HTR-8/SVneo (cell line): ENCODE measurements at places on chromosomes 3 and 15.

- no peak for DNase-seq
Measured at GRCh38 chr3:42822828-42823227, 13.6 kb downstream of the ACKR2 start.

- no peak for DNase-seq
Measured at GRCh38 chr15:62495670-62496614, 330.9 kb upstream of the C2CD4B start.

GRCh38 chr3:55162031-55162795, 234.4 kb upstream of the LRTM1 start:
- no peak for DNase-seq

GRCh38 chr15:40240619-40241221, 1.9 kb downstream of the PAK6 start:
- no peak for DNase-seq

DNA sequence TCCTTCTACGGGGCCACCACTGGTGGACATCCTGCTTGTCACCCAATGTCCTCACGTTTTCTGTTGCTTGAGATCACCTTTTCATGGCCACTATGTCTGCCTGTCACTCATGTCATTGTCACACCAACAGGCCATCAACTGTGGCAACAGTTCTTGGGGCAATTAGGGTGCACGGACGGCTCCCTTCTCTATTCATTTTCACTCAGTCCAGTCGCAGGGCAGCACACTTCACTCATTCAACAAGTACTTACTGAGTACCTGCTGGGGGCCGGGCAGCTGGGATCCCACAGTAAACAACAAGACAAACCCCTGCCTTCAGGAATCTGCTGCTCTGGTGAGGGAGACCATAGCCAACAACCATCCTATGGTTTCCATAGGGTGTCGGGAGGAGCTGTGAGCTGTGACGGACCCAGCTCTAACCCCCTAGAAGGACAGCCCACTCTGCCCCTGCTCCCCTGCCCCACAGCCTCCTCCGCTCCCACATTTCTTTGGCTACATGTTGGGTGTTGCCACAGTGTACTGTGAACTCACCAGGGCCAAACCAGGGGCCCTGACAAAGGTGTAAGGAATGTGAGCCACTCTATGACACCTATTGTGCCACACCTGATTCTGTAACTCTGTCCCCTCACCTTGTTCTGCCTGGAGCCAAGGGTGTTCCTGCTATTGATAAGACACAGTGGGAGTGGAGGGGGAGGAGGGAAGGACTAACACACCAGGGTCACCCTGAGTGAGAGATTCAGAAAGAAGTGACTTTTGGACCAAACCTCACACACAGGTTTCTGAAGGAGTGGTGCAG, 1.9 kb downstream of the VILL start:
- no peak for DNase-seq

DNA sequence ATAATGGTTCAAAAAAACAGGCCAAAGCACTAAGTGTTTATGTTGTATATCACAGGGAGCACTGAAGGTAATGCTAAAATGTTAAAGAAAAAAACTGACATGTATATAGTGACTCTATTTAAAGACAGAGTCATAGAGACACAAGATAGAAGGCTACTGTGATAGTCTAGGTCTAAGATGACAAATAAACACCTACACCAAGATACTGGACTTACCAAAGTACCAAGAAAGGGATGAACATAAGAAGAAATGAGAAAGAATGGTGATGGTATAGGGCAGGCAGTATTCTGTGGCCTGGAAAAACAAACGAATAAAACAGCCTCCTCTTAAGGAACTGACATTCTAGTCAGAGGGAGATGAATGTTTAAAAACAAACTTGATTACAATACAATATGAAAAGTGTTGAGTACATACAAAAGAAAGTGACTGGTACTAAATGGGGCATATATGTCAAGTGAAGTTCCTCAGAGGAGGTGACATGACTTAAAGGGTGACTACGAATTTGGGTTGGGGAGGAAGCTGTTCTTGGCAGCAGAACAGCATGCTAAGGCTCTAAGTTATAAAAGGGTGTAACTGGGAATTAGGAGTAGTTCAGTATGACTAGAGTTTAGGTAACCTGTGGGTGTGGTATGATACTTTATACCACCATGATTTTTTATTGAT, 5.9 kb downstream of the ABHD10 start:
- DNase-seq, result no peak

DNA sequence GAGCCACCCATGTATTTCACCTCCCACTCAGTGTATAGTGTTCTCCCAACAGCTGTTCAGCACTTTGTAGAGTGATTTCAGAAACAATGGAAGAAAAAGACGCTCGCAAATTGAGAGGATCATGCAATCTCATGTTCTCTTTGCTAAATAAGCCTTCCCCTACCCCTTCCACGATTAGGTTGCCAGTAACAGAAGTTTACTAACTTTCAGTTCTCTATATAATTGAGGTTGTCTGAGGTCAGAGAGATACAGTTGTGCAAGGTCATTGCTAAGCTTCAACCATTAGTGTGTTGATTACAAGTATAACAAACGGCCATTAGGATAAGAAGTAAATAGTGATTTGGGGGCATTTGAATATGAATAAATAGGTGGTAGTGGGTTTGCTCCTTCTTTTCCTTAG, 99.6 kb downstream of the TUSC7 start:
- DNase-seq, result no peak

- no peak for DNase-seq
Measured at GRCh38 chr3:160403796-160404470, 4.5 kb downstream of the SMC4 start.

- no peak for DNase-seq
Measured at GRCh38 chr15:60932051-60932915, 296.8 kb downstream of the RORA start.

DNA sequence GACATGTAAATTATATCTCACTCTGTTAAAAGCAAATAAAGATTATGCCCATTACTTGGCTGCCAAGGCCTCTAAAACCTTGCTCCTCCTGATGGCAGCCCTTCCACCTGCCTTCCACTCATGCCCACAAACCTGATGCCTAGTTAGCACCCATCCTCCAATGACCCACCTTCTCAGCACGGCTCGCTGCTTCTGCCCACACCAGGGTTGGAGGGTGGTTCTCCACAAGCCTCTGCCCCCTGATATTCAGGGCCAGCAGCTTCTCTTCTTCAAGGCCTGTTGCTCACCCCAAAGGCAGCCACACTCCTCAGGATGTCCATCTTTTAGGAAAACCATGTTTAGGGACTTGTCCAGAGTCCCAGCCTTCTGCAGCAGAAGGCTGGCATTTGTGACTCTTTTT, 263.4 kb upstream of the TLE3 start:
- no peak for DNase-seq
